ENCODE measurements at places on chromosomes 5 and 9. TPM values are rescaled to one million over a fixed set of nuclear protein-coding genes. Genes with fewer than 3 reads are reported as not detected.

- DNase-seq: no peak
Observed at GRCh38 chr5:177963966-177964365, 32.1 kb downstream of the PROP1 start.

DNA sequence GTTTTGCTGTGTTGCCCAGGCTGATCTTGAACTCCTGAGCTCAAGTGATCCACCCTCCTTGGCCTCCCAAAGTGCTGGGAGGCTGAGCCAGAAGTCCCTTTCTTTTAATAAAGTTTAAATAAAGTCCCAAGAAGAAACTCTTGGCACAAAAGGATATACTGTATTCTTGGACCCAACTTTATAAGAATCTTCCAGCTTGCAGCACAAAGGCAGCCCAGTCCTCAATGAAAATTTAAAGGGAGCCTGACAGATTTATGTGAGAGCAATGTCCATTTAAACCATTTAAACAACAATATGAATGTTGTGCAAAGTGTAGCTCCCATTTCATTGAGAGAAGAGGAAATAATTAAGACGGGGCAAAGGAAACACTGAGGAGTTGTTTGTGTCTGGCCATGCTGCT is 217.0 kb downstream of the DOCK8 start:
- no peak for DNase-seq

DNA sequence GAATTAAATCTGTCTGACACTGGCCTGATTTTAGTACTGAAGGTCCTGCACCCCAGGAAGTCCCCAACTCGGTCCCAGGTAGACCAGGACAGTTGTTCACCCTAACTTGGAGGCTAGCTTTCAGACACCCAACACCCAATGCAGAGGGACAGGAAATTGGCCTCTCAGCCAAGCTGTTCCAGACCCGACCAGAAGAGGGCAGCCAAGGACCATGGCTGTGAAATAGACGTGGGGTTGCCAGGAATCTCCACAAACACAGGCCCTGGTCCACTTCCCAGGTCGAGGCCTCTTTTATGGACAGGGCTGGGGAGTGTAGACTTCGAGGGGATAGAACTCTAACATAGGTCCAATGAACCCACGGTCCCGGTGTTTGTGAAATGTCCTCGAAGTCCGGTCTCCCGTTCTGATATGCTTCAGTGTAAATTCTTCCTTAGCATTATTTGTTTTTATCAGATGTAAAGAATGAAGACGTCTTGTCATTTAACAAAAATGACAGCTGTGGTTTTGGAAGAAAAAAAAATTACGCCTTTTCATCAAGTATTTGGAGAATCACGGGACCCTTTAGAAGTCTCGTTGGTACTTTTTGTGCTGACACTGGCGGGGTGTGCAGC is 260.3 kb upstream of the ADAMTS16 start:
- no peak for DNase-seq

CCL27 gene
- total RNA-seq: not detected
